Stimulated activated CD8-positive, alpha-beta memory T cell treated with anti-CD3 and anti-CD28 coated beads, Interleukin-15, amount 100 ng/mL, for 4 hours (primary cell): ENCODE measurements at places on chromosomes 13 and 19.

DNA sequence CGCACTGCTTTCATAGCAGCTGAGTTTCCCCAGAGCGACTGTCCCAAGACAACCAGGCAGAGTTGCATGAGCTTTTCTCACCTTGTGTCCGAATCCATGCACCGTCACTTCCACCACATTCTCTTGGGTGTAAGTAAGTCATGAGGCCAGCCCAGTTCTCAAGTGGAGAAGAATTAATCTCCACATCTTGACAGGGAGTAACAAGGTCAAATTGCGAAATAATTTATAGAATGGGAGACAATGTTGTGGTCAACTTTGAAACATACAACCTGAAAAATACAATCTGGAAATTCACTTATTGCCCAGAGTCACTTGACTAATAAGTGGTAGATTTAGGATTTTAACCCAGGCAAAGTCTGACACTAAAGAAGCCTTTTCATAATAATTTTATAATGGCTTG, 123.7 kb downstream of the UFM1 start:
- DNase-seq = no peak

DNA sequence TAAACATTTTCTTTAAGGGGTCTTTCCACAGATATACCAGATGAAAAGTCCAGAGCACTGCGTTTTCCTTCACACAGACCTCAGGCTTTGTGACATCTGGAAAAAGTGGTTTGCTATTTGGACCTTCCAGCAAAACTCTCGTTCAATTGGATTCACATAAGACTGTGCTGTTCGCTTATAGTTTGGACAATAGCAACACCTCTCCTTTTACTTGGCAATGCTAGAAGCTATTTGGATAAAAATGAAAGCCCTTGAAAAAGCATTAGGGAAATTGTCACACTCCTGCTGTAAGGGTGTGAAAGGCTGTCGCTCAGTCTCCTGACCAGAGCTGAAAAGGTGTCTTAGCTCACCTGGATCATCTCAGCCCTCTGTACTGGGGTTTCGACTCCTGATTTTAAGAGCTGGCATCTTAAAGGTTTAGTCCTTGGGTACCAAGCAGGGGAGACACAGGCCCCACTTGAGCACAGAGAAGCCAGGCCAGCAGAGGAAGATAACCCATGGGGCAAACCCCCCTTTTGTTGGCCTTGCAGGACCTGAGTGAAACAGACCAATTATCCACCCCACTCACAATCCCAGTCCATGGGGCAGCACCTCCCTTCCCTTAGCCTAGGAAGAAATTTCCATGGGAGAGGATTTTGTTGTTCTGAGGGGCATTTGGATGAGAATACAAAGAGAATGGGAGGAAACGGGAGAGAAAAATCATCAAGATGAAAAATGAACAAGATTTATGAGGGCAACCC, 257.6 kb downstream of the DLEU7 start:
- no peak for DNase-seq

- no peak for DNase-seq
Observed at GRCh38 chr13:36839981-36840380, 21.0 kb downstream of the RFXAP start.

- no peak for DNase-seq
Observed at GRCh38 chr13:33940898-33941297, 122.9 kb downstream of the RFC3 start.

DNA sequence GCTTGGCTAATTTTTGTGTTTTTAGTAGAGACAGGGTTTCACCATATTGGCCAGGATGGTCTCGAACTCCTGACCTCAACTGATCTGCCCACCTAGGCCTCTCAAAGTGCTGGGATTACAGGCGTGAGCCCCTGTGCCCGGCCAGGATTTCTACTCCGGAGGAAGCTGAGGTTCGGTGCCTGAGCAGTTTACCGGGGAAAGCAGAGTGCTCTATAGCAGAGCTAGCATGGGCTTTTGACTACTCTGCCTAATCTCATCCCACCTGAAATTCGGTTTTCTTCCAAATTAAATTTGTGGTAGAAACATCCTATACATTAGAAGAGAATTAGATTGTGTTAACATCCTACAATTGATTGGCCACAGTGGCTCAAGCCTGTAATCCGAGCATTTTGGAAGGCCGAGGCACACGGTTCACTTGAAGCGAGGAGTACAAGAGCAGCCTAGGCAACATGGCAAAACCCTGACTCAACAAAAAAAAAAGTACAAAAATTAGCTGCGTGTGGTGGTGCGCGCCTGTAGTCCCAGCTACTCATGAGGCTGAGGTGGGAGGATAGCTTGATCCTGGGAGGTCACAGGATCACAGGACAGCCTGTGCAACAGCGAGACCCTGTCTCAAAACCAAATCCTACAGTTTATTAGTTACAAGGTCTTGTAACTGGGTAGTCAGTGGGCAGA, 1.6 kb downstream of the RPL13A start:
- DNase-seq = no peak

DNA sequence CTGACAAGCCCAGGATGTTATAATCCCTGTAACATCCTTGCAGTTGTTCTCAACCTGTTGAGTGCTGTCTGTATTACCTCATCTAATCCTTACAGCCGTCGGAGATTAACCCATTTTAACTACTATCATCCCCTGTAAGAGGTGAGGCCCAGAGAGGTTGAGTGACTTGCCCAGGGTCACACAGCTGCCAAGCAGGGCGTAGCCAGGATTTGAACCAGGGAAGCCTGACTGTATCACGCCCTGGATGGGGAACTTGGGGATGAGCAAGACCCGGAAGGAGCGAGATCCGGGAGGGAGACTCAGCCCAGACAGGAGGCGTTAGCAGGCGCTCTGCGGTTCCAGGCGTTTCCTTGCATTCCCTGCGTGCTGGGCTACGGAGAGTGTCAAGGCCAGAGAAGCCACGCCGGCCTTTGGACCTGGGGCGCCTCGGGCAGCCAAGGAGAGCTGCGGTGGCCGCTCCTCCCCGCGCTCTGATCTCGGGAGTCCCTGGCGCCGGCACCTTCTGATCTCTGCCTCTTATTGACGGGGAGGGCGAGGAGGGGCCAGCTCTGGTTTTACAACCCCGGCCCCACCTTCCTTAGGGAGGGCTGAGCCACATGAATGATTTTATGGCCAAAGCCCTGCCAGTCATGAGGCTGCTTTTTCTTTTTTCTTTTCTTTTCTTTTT, 6.2 kb downstream of the SULT2B1 start:
- no peak for DNase-seq

GRCh38 chr13:110233181-110233950, 73.6 kb downstream of the COL4A1 start:
- DNase-seq = no peak

DNA sequence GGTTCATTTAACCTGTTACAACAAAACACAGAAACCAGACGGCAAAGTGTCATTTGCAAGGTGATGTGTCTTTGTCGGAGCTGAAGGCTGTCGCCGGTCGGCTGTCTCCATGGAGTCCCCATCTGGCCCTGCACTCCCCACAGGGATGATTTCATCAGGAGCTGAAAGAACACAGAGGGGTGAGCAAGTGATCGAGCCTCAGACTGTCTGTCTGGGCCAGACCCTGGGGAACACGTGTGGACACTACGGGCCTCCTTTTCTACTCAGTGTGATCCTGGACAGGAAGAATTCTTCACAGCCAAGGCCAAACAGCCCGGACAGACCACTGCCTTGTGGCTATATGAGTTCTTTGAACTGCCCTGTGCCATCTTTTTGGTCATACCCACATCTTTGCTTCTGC, 85.1 kb downstream of the RNASEH2B start:
- DNase-seq = no peak

GRCh38 chr19:5645409-5645808, 22.5 kb downstream of the SAFB start:
- DNase-seq = no peak

DNA sequence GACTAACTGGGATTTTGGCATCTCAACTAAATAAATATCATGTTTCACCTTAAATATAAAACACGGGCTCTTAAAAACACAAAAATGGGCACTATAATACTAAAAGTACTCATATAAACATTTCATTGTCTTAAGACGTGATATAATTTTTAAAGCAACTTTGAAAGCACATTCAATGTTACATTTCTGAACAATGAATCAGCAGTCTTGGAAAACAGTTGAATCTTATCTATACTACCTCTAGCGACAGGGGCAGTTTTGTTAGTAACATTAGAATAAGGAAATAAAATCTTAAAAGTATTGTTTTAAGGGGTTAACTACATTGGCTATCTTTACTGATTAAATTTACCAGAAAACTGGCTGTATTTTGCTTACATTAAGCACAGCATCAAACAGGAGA, 156.9 kb downstream of the UGGT2 start:
- no peak for DNase-seq

- no peak for DNase-seq
Observed at GRCh38 chr19:32058131-32058530, 287.3 kb upstream of the ZNF507 start.

DNA sequence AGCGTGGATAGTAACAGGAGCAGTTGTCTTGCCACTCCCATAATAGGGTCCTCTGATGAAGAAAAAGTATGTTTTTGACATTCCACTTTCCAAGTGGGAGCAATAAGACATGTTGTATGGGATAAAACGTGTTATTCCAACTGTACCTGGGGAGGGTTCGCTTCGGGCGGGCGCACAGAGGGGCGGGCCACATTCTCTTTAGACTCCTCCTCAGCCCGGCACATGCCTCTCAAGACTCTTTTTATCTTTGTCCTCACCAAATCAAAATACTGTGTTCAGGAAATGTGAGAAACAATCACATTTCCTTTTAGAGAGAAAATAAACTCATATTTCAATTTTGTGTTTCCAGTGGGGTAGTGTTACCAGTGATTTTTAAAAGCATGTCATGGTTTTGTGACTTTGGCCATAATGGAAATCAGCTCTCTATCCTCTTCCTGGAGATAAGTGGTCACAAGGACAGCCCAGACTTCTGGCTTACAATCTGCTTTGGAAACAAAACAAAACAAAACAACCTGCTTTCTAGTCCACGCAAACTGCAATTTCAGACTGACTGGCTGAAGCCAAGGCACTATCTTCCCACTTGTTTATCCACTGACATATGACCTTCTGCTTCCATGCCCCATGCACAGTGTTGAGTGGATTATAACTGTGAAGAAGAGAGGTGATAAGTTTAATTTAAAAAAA, 276.1 kb downstream of the NALCN start:
- DNase-seq = no peak

DNA sequence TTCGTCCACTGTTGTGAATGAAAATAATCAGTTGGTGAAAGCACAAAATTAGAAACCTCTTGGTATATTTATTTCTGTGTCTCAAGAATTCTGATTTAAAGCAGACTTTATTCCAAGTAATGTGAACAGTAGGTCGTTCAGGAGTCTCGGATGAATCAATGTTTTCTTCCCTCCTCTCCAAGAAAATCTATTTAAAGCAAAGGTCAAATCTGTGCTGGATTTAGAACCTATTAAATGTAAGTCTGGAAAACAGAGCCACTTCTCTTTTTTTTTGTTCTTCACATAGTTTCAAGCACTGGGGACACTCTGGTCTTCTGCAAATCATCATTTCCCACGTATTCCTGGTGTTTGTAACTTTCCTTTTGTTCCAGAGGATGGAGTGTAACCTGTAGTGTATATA, 312.7 kb downstream of the ATP8A2 start:
- DNase-seq = no peak

- DNase-seq = no peak
Observed at GRCh38 chr13:21550918-21551317, 53.1 kb downstream of the MICU2 start.

DNA sequence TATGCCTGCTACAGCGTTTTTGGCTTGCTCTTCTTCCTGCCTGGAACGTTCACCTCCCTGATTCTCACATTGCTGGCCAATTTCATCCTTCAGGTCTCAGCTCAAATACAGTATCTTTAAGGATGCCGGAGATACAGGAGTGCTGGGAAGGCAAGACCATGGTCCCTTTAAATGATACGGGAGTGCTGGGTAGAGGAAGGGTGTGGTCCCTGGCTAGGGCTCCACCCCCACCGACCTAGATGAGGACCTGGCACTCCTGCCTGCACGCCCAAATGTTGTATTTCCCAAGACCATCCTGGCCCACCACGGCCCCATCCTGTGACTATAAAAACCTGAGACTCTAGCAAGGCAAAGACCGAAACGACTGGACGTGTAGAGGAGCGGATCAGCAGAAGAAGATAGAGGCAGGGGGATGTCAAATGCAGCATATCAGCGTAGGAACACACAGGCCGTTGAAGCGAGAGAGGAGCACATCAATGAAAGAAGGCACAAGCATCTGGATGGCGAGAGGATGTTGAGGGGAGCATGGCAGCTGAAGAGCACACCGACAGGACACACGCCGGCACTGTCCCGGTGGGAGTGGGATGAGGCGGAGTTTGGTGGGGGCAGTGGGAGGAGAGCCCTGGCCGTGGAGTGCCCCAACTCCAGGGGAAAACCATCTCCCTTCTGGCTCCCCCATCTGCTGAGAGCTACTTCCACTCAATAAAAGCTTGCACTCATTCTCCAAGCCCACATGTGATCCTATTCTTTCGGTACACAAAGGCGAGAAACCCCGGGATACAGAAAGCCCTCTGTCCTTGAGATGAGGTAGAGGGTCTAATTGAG, 74.0 kb downstream of the PCDH9 start:
- no peak for DNase-seq

DNA sequence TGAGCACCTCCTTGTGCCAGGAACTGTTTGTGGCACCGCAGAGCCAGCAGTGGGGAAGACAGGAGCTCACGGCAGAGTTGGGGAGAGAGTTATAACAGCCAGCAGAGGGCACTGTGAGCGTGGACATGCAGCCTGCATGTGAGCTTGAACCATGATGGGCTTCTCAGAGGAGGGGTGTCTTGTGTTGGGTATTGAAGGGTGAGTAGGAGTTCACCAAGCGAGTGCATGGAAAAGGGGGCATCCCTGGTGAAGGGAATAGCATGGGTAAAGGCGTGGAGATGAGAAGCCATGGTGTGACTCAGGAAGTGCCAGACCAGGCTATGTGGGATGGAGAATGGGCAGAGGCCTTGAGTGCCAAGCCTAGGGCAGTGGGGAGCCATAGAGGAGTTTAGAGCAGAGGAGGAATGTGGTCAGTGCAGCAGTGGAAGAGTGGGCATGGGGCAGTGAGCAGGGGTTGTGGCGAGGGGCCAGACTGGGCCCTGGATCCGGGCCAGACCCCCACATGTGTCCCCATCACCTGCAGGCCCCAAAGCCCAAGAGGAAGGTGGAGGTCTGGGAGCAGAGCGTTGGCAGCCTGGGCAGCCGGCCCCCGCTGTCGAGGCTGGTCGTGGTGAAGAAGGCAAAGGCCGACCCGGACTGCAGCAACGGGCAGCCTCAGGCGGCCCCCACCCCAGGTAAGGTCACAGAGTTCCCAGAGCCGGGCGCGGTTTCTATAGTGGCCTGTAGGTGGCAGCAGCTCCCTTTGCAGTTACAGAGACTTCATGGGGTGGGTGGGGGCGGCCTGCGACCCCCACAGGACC, 11.8 kb upstream of the SHD start:
- peak; percentile 26 for DNase-seq
